BE2C (cell line): ENCODE measurements at places on chromosomes 3 and 15.

GRCh38 chr3:183278479-183279088, 25.5 kb downstream of the B3GNT5 start:
- DNase-seq: no peak

DNA sequence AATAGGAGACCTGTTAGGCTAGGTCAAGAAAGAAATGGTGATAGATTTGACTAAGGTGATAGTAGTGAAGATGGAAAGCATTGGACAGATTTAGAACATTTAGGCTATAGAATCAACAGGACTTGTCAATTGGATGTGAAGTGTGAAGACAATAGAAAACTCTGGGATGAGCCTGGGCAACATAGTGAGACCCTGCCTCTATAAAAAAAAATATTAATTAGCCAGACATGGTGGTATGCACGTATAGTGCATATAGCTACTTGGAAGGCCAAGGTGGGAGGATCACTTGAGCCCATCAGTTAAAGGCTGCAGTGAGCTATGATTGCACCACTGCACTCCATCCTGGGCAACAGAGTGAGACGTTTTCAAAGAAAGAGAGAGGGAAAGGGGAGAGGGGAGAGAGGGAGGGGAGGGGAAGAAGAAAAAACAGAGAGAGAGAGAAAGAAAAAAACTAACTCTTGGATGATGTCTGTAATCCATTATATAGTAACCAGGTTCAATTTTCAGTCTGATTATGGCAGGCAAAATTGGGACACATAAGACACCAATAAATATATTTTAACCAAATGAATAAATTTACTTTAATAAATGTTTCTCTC, 9.6 kb downstream of the SENP8 start:
- DNase-seq: no peak

- no peak for DNase-seq
These were observed 185.1 kb downstream of the EFHB start for GRCh38 chr3:19748782-19749447.

GRCh38 chr15:101543431-101543830, 53.9 kb upstream of the PCSK6 start:
- DNase-seq: no peak

DNA sequence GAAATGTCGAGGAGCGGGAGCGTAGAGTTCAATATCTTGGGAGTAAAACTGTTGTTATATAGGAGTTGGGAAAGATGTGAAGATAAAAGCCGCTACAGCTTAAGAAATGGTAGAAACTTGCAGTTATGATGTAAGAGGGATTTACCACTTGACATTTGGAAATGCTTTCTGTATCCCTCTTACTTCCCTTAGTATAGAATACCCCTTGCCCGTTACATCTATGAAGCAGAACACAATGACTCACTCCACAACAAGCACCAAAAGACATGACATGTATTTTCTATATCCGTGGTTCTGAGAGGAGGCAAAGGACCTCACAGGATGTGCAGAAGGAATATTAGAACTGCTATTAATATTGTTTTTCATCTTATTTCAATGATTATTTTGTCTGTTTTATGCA, 254.2 kb upstream of the NR2F2 start:
- no peak for DNase-seq

DNA sequence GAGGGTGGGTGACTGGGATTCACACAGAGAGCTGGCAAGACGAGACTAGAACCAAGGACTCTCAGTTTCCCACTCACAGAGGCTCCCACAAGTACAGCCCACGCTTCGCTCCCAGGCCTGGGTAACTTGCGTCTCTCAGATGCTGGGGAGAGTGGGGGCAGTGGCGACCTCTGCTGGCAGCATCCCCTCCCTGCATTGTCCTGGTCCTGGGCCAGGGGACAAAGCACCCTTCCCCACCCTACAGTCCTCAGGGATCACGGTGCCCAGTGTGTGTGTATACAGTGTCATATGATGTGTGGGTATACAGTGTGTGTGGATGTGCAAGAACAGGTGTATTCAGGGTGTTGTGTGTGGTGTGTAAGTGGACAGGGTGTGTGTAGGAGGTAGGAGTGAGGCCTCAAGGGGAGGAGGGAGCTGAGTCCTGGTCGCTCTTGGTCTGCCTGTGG, 12.8 kb downstream of the VILL start:
- DNase-seq: peak; percentile 45

DNA sequence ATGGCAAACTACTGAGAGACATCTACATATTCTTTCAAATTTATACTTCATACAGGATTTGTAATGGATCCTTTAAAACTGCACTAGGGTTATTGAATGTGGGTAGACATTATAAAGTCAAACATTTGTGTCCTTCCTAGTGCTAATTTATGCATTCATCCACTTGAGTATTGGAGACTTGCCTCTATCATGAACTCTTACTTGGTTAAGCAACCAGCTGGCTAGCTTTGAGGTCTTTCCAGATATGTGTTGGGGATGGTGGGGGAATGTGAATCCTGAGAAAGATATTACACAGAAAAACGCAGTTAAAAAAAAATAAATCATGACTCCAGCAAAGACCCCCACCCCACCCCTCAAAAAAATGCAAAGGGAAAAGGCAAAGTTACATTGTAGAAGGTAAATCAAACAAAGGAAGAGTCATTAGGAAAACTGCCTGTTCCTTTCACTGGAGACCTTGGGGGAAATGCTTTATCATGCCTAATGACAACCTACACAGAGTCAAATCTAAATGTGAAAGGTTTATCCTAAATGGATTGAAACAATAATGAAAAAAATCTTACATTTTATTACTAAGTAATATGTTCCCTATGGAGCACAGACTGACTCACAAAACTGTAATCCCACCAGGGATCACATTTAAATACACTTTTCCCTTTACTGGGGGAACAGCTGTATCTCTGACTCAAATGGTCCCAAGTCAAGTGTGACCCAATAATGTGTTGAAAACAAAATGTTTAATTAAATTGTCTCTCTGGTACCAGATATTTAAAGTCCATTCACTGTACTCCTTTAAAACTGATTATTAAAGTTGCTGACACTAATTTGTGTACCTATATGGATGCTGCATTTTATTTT, 522.3 kb downstream of the ROBO1 start:
- DNase-seq: no peak

- DNase-seq: no peak
These were observed 99.2 kb upstream of the LRRN1 start for GRCh38 chr3:3699816-3700633.

- DNase-seq: peak; percentile 55
These were observed 38.4 kb upstream of the VPS8 start for GRCh38 chr3:184773283-184774186.

- DNase-seq: no peak
These were observed 118.5 kb downstream of the TGFBR2 start for GRCh38 chr3:30724863-30725262.

DNA sequence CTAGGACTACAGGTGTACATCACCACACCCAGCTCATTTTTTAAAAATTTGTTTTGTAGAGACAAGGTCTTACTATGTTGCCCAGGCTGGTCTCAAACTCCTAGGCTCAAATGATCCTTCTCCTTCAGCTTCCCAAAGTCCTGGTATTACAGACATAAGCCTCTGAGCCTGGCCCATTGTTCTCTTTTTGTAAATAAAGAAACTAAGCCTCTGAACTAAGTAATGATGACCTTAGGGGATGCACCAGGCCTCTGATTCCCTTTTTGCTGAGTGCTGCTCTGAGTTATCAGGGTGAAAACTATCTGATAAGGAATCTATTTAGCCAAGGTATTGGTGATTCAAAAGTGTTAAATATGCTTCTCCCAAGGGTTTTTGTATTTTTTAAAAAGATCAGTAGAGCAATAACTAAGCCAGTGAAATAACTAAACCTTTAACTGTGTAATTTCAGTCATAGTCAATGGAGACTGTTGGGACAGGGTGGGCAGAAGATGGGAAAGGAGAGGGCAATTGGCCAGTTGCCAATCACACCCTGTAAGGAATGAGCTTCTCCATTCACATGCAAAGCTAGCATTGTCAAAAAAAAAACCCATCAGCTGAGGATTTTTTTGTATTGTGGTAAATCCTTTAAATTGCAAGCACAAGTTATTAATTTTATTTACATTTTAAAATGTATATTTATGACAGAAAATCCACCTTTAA, 194.8 kb upstream of the PFN2 start:
- no peak for DNase-seq

DNA sequence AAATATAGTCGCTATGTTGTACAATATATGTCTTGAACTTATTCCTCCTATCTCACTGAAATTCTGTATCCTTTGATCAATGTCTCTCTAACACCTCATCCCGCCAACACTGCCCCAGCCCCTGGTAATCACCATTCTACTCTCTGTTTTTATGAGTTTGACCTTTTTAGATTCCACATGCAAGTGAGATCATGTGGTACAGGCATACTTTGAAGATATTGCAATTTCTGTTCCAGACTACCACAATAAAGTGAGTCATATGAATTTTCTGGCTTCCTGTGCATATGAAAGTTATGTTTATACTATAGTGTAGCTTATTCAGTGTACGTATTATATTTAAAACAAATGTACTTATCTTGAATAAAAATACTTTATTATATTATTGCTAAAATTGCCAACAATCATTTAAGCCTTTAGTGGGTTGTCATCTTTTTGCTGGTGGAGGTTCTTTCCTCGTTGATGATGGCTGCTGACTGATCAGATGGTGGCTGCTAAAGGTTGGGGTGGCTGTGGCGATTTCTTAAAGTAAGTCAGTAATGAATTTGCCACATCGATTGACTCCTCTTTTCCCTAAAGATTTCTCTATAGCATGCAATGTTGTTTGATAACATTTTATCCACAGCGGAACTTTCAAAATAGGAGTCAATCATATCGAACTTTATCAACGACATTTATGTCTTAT, 257.2 kb downstream of the NFKBIZ start:
- no peak for DNase-seq

- no peak for DNase-seq
These were observed 78.7 kb downstream of the TMEM266 start for GRCh38 chr15:76138436-76138835.

- DNase-seq: no peak
These were observed 106.0 kb upstream of the ADPGK start for GRCh38 chr15:72889545-72889944.

GRCh38 chr15:82946155-82946701, 6.3 kb downstream of the HOMER2 start:
- DNase-seq: no peak

DNA sequence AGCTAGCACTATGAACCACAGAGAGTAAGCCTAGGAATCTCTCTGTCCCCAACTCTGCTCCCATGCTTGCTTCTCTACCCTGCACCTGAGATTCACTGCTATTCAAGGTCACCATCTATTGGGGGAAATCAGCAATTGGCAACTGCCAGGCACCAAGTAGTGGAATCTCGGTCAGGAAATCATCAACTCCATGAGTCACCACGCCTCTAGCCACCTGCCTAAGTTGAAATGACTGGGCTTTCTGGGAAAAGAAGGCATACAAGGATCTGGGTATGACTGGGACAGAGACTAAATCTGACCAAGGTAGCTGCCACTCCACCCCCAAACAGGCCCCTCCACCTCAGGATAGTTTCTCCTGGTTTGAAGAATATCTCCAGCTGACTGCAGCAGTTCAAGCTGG, 464.1 kb upstream of the CBLB start:
- DNase-seq: peak; percentile 15

DNA sequence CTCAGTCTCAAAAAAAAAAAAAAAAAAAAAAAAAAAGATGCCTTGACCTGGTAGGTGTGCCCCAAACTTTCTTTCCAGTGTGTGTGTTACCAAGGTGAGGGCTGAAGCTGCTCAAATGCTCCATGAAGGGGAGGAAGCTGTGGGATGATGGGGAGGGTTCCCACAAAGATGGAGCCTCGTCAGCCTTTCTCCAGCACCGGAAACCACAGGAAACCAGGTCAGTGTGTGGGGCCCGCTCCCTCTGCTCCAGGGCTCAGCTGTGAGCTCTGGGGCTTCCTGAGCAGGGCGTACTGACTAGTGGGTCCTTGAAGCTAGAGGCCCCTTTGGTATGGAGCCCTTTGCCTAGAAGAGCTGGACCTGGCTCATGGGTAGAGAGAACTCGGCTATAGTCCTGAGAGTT, 681 bp upstream of the IL17RE start:
- no peak for DNase-seq

- DNase-seq: no peak
These were observed 151.1 kb upstream of the ROPN1 start for GRCh38 chr3:124143047-124143446.
